Cerebellar nuclear complex (tissue), 1 donor: ENCODE measurements at places on chromosomes 16 and 17.

DNA sequence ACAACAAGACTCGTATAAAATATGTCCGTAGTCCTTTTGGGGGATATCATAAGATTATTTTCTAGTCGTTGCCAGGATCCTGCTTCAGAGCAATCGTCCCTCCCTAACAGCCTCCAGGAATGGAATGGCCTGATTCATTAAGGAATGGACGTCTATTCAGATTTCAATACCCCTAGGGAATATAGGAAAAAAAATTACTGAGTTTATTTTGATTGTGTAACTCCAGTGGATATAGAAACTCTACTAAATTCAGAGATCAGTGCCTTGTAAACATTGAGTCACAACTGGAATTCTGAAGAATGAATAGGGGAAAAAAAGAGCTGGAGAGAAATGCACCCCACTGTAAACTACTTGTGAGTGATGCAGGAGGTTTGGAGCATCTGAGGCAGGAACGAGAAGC, 1171.5 kb upstream of the GOT2 start:
- no peak for DNase-seq

GRCh38 chr17:49108318-49108717, 24.3 kb upstream of the B4GALNT2 start:
- DNase-seq, result no peak

DNA sequence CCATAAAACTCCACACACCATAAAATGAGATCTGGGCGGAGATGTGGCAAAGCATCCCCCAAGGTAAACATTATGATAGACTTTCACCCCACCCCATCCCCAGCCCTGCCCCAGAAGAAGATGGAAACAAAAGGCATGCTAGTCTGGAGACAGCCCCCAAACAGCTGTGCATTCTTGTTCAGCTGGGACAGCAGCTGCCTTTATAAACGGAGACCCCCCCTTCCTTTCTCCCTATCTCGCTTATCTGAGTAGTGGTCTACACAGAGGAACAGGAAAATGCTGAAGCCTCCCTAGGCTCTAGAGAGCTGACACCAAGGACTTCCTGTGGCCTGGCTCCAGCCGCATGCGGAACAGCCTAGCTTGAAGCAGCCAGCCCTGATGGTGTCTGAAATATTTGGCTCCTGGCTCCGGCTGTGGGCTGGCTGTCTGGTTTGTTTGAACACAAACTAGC, 190.3 kb upstream of the ANKFN1 start:
- DNase-seq, result no peak

- DNase-seq, result no peak
These were observed 77.4 kb downstream of the RPA1 start for GRCh38 chr17:1907216-1907631.
